Activated CD4-positive, CD25-positive, alpha-beta regulatory T cell (primary cell): ENCODE measurements at places on chromosomes 4 and X.

DNA sequence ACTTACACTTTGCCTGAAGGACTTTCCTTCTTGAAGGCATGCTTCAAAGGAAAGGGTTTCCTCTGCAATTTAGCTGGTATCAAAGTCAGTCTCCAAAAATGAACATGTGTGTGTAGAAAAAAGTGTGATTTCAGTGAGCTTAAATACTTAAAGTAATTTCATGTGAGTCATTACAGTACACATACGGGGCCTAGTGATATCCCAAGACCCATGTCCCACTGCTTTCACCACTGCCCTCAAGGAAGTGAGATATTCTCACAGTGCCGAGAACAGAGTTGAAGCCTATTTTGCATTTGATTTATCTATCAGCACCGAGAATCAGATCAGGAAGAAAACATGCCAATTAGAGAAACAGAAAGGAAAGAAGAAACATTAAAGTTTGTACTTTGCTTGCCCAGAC lies 61.0 kb downstream of the CHST7 start:
- DNase-seq, result no peak

DNA sequence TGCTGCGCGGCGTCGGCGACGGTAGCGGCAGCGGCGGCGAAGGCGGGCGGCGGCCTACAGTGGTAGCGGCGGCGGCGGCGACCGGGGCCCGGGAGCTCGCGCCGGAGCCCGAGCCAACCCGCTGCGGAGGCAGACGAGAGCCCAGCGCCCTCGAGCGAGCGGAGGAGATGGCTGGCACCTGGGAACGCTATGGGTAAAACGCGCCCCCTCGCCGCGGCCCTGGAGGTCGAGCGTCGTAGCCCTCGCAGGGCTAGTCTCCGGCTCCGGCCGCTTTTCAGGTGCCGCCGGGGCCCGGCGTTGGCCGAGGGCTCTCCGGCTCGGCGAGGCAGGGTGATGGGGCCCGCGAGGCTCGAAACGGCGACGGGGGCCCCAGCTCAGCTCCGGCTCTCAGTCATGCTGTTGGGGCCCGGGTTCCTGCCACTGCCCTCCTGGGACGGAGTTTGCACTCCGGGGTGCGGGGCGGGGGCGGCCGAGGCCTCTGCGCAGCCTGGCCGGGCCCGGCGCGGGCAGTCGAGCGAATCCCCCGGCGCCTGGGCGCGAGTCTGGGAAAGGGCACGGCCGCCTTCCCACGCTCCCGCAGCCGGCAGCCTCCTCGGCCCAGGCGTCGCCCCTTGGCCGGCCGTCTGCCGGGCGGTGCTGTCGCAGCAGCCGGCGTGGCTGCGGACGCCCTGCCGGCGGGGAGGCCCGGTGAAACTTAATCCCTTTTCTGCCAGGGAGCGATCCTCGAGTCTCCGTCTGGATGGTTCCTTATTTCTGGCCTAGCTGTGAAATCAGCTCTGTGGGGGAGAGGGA lies 768 bp downstream of the MID2 start:
- DNase-seq, result peak; percentile 1

DNA sequence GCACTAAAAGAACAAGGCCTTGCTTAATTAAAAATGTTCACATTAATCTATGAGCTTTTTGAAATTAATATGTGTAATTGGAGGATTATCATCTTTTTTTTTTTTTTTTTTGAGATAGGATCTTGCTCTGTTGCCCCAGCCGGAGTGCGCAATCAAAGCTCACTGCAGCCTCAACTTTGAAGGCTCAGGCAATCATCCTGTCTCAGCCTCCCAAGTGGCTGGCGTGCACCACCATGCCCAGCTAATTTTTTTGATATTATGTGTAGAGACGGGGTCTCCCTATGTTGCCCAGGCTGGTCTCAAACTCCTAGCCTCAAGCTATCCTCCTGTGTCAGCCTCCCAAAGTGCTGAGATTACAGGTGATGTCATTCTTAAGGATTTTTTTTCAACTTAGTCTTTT lies 20.0 kb downstream of the PRPS1 start:
- DNase-seq, result no peak

DNA sequence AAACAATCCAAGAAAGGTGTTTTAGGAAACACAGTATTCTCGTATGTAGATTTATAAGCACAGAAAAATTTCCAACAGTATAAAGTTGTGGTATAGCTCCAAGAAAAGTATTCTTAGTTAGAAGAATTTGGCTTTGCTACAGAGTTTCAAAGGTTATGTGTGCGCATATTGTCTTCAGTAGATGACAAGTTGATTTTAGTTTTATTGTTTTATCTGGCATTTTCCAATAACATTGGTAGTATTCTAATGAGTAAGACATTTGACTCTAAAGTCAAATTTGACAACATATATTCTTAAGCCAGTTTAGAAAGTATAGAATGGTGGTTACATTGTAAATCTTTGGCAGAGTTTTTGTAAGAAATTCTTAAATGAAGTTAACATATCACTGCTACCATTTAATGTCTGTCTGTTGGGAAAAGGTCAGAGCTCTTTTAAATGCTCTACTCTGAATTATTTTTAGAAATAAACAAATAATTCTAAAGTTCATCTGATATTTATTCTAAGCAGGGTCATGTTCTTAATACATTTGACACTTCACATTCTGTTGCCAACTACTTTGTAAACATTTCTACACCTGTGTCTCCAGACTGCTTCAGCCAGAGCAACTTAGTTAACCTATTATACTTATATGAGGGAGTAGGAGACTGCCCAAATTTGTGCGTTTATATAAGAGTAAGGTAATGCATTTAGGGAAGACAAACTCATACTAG lies 30.0 kb downstream of the CLCN3 start:
- no peak for DNase-seq

GRCh38 chrX:2608638-2609430 lies 82.3 kb upstream of the CD99 start:
- no peak for DNase-seq

- DNase-seq, result no peak
Observed at GRCh38 chr4:173420324-173420752, 21.4 kb upstream of the SCRG1 start.

DNA sequence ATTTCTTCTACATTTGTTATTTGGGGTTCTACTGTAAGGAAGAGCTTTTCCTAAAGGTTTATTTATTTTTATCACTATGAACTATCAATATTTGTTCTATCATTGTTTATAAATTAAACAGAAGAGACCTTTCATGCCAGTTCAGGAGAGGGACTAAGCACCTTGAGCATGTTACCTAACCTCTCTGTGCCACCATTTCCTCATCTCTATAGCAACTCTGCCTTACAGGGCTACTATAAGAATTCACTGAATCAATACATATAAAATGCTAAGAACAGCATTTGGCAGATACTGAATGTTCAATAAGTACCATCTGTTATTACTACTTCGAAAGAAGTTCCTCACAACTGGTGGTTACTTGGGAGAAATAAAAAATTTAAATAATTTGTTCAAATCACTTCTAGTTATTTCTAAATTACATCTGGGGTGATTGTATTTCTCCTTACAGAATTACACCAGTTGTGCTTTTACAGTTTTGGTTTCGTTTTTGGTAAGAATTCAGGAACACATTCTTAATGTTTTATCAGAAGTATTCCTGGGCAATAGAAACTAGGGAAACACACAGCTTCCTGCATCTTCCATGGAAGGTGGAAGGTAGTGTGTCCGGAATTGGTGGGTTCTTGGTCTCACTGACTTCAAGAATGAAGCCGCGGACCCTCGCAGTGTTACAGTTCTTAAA lies 32.9 kb downstream of the EREG start:
- DNase-seq, result no peak

DNA sequence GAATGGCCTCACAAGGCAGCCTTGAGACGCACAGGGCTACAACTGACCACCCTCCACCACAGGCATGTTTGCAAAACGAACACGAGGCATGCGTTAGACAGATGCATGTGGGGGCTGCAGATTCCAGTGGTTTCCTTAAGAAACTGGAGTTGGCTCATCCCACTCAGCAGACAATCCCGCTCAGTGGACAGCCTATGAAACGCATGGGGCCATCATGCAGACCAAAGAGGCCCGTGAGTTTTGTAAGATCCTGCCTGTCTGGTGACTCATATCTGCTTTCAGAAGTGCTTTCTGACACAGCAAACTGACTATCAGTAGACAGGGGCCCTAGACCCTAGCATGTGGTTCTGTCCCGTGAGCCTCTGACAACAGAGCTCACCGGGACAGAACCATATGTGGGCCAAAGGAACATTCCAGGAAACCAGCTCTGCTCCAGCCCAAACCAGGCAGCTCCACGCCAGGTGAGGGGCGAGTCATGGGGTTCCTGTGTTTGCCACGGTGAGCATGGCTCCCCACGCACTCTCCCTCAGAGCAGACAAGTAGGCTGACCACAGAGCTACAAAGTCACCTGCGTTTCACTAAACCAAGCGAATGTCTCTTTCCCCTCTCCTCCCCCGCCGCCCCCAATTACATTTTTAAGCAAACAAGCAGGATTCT lies 74.4 kb downstream of the MTMR1 start:
- no peak for DNase-seq

DNA sequence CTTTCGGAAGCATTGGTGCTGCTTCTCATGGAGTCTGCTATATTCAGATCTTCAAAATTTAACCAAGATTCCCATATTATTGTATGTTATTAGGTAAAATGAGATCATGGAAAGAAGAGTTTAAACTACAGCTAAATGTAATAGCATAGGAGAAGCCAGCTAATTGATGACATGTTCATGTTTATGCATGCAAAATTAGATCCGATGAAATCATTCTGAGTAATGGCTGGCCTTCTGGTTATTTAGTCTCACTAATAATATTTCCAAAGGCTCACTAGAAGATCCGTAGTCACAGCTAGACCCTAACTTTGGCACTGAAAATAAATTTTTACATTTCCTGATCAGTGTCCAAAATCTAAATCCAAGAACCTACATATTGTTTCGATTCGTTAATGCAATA lies 19.8 kb upstream of the PHKA2 start:
- no peak for DNase-seq

DNA sequence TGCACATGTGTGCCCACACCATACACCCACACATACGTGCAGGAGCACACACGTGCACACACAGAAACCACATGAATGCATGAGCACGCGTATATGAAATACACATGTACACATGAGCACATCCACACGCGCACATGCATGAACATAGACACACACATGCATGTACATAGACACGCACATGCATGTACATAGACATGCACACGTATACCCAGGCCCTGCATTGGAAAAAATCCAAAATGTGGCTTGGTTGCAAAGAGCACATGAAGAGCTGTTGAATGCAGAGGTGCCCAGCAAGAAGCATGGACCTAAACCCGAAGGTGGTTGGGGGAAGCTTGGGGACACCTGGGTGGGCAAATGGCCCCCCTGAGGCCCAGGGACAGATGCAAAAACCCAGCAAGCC lies 18.5 kb downstream of the CD99 start:
- DNase-seq, result no peak

GRCh38 chrX:101417981-101418841 lies 10.2 kb downstream of the HNRNPH2 start:
- DNase-seq, result peak; percentile 14

DNA sequence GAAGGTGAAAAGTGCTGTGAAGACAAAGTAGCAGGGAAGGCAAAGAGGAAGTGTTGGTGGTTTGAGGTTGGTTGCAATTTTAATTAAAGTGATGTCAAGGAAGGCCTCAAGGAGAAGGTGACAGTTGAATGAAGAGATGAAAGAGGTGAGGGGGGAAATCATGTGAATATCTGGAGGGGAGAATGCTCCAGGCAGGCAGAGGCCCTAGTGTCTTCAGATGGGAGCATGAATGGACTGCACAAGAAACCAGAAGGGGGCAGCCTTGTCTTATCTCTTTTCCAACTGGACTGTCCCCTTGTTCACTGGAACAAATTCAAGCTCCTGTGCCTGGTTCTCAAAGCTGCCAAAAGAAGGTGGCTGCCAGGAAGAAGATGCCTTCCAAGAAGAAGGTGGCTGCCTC lies 68.4 kb downstream of the MAOB start:
- DNase-seq, result no peak

GRCh38 chr4:163611784-163612445 lies 117.4 kb downstream of the TMA16 start:
- no peak for DNase-seq

DNA sequence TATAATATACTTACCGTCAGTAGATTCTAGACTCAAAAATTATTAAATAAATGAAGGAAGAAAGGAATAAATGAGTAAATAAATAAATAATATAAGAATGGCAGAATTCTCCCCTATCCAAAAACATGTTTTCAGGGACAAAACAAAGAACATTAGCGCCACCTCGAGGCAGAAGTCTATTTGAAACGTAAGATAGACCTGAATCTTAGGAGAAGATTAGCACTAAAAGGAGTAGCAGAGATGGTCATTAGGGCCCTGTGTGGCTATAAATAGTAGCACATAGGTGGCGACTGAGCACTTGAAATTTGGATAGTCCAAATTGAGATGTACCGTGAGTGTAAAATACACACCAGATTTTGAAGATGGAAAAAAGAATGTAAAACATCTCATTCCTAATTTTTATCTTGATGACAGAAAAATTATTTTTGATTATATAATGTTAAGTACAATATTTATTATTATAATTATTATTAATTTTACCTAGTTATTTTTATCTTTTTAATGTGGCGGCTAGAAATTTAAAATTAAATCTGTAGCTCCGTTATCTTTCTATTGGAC lies 24.3 kb upstream of the SRD5A3 start:
- no peak for DNase-seq

GRCh38 chr4:181281451-181281850 lies 961.8 kb upstream of the TENM3 start:
- DNase-seq, result no peak

DNA sequence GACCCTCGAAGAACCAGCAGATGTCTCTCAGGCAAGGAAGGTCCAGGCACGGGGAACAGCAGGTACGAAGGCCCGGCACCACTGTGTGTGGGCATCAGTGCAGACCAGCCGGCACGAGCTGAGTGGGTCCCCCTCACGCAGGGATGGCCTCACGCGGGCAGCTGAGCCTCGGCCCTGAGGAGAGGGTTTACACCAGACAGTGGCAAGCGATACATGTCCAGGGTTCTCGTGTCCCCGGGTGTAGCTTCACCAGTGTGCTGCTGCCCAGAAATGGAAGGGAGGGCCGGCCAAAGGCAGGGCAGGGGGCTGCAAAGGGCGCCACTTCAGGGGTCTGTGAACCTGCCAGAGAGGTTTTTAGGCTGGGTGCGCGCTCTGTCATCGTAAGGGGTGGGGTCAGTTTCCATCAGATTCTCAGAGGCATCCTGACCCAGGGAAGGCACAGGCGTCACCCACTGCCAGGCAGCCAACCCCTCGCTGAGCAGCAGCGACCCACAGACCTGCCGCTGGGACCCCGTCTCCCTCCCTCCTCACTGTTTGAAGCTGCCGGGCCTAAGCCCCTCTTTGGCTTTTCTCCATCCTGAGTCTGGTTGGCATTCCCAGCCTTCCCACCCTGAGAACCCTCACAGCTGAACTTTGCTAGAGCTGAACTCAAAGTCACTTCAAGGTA lies 107.0 kb downstream of the CPZ start:
- DNase-seq, result no peak
